ENCODE measurements at places on chromosomes 4 and X.

GRCh38 chr4:60019180-60019579 is 1180.9 kb upstream of the ADGRL3 start:
- DNase-seq: no peak

DNA sequence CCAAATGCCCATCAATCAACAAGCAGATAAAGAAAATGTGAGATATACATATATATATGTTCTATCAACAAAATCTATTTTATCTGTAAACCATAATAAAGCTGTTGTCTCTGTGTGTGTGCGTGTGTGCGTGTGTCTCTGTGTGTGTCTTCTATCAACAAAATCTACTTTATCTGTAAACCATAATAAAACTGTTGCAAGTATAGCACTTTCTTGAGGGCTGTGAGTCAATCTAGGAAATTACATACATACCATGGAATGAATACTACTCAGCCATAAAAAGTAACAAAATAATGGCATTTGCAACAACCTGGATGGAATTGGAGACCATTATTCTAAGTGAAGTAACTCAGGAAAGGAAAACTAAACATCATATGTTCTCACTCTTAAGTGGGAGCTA is 12.5 kb upstream of the PLK4 start:
- DNase-seq: no peak

DNA sequence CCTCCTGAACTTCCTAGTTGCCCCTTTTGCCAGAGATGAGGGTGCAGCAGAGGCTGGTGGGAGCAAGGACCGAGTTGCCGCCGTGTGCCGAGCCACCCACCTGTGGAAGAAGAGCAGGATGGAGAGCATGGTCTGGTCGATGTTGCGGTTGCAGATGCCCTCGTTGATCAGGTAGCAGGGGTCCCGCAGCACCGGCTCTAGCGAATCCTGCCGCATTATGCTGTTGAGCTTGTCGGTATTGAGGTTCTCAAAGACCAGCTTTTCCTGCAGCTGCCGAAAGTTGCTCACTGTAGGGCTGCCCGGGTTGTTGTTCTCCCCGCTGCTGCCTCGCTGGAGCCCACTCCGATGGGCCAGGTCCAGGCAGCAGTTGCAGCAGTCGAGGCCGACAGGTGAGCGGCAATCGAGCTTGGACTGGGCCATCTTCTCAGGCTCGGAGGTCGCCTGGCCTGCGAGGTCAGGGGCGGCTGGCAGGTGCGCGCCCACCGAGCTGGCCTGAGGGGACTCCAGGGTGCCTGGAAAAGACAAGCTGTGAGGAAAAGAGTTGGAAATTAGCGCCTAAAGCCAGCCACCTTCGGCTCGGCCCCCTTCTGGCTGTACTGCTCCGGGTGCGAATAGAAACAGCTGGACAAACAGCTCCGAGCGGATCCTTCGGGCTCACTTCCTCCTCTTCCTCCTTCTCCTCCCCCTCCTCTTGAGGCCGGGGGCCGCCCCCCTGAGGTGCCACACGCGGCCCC is 420 bp downstream of the TSC22D3 start:
- DNase-seq: no peak

- no peak for DNase-seq
Measured at GRCh38 chr4:143713955-143714625, 13.6 kb upstream of the FREM3 start.

DNA sequence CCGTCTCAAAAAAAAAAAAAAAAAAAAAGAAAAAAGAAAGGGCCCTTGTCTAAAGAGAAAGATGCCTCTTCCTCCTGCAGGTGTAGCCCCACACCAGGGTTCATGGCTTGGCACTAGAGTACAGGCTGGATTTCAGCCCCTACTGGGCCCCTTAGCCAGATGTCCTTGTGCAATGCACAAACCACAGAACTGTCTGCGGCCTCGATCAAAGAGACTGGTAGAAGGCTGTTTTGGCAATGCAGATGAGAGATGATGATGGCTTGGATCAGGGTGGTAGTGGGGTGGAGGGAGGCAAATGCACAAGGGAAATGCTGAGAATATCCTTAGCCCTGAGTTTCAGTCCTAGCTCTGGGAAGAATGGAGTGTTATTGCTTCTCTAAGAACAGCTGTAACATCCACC is 26.5 kb upstream of the TSR2 start:
- DNase-seq: no peak

DNA sequence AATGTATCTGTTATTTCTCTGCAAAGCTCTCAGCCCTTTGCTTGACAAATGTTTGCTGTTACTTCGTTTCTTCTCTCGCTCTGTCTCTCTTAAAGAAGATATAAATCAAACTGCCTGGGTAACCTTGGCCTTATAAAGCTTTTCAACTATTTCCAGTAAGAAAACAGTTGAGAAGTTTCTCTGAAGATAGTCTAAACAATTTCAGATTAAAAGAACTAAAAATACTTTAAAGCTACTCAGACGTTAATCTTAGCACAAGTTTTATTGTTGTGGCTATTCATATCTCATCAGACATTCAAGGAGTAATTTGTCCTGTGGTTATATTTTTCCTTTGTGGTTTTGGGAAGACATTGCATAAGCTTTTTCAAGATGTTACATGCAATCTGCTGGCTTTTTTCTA is 22.6 kb downstream of the HOPX start:
- DNase-seq: no peak

GRCh38 chr4:128371001-128371777 is 83.6 kb upstream of the PGRMC2 start:
- DNase-seq: no peak

DNA sequence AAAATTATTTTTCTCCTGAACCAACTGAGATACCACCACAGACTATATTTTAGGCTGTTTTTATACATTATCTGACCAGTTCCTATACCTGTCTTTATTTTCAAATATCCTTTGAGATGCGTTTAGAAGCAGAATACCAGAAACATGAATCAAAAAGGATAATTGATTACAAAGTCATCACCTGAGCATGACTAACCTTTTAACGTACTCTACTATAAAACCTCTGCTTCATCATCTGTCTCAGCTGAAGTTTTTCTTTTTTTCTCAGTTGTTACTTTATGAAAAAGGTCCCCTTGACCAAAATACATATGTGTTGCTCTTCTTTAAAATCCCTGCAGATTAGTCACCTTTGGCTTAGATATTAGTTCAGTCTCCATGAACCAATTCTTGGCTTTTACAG is 109.8 kb downstream of the AMMECR1 start:
- no peak for DNase-seq

DNA sequence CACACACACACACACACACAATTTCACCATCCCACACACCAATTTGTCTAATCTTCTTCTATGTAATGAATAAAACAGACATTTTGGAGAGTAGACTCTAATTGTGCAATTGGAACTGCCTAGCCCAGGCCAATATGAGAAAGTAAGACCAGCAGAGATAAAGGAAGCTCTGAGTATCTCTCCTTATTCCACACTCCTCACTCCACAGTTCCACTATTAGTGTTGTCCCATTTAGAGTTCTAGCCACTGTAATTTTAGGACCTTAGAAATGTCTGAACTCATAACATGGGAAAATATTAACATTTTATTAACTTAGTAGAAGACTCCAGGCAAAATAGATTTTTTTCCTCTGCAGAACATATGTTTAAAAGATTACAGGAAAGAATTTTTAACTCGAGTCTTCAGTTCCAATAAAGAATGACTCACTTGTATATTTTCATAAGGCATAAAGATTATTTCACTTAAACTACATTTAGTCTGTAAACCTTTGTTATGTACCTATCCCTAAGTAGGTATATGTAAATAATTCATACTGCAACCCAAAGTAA is 297.6 kb upstream of the INTU start:
- DNase-seq: no peak

DNA sequence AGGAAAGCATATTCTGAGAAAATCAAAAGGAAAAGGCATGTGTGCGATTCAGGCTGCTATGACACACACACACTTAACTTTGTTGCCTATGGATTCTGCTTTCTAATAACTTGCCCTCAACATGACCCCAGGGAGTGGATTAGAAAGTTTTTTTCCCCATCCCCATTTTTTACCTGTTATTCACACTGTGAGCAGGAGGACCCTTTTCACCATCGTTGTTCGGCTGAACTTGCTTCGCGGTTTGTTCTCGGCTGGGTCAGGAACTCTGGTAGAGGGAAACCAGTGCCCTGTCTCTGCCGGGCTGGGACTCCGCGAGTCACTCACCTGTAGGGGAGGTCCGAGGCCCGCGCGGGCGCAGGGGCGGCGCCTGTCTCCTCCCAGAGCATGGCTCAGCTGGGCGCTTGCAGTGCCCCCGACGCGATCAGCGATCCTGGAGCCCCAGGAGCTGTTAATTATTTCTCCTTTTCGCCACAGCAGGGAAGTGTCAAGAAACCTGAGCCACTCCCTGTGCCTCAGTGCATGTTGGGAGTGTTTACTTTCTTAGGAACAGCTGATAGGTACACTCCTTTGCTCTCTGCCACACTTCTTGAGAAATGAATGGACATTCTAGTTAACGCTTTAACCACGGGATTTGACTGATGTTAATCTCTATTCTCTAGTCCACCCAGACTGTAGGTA is at the start of gene RASSF6:
Gene RASSF6, minus strand, starts transcription at position 322 of the 678 bp plus-strand sequence. CDS start 8,641 bp downstream, outside the sequence.
- DNase-seq: no peak

GRCh38 chr4:74317616-74318246 is 9.5 kb downstream of the EPGN start:
- DNase-seq: peak; percentile 28

DNA sequence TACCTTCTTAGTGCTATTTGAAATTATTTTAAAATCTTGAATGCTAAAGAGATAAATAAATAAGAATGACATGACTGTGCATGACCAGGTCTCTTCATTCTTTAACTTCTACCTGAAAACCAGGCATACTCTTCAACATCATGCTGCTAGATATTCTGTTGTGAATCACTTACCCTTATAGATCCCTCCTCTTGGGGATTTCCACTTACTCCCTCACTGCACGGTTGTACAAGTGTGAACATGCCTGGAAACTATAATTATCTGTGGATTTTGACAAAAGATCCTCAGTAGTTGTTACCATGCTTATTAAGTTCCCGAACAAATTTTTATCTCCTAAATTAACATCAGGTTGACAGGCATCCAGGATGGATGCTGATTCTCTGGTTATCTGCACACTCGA is 54.3 kb downstream of the ADGRL3 start:
- DNase-seq: no peak

DNA sequence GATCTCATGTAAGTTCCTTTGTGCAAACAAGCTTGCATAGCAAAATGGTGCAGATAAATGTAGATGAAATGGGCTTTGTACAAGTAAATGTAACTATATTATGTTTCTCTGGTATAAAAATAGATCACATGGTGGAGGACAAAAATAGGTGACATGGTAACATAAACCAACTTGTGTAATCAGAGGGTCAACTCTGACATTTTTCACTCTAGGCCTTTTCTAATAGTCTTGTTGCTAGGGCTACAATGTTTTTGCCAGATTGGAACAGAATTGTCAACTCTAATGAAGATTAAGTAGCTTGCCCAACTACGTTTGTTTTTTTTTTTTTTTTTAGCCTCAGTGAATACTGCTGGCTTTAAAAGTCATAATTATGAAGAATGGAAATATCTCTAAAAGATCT is 11.5 kb downstream of the MAD2L1 start:
- DNase-seq: no peak

GRCh38 chr4:110371016-110371770 is 104.8 kb upstream of the ENPEP start:
- DNase-seq: no peak

DNA sequence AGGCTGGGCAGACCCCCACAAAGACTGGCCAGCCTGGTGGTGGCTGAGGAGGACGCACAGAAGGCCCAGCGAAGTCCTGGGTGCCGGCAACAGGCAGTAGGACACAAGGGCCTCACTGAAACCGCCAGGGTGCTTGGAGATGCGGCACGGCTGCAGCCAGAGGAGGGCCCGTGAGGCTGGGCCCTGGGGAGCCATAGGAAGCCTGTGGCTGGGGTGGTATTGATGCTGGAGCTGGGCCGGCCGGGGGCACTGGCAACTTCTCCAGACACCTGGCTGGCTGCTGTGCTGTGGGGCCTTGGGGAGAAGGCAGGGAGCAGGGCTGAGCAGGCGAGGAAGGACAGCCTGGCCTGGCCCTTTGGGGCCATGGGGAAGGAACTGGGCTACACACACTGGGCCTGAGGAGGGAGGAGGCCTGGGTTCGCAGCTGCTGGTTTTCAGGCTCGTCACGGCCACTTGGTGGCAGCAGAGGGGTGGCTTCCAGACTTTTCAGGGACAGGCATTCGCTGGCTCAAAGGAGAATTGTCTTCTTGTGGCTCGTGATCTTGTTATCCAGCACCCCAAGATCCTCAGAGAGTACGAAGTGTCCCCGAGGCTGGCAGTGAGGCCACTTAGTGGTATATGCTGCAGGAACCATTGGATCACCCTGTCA is 37.2 kb downstream of the ATP2B3 start:
- DNase-seq: peak; percentile 14

GRCh38 chrX:151789179-151789800 is 54.7 kb downstream of the CNGA2 start:
- DNase-seq: peak; percentile 73

DNA sequence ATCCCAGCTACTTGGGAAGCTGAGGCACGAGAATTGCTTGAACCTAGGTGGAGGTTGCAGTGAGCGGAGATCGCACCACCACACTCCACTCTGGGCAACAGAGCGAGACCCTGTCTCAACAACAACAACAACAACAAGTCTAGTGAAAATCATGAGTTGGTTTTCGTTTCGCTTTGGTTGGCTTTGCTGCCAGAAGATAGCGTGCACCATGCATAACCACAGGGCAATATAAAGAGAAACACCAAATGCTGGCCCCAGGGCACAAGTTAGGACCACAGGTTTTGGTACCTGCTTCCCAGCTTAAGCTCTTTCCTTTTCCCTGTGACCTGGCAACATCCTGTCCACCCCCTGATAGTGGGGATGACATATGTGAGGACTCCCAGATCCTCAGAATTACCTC is 21.5 kb upstream of the HMGB3 start:
- DNase-seq: no peak

- DNase-seq: no peak
Measured at GRCh38 chr4:107818301-107818910, 6.3 kb upstream of the SGMS2 start.

DNA sequence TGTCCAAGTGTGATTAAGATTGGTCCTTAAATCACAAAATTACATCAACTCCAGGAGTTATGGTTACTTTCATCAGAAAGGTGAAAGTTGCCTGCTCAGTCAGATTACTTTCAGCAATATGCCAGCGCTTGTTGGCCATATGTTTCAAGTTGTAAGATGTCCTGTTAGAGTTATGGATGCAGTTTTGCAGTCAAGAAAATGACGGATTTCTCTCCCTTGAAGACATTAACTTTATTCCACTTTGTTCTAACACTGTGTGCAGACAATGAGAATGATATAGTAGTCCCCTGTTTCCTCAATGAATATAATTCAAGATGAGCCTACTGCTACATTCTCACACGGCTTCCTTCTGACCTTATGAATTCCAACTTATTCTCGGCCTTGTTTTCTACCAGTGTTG is 295.0 kb upstream of the ADGRL3 start:
- DNase-seq: no peak

- DNase-seq: no peak
Measured at GRCh38 chrX:41621222-41621723, 67.5 kb upstream of the GPR34 start.

DNA sequence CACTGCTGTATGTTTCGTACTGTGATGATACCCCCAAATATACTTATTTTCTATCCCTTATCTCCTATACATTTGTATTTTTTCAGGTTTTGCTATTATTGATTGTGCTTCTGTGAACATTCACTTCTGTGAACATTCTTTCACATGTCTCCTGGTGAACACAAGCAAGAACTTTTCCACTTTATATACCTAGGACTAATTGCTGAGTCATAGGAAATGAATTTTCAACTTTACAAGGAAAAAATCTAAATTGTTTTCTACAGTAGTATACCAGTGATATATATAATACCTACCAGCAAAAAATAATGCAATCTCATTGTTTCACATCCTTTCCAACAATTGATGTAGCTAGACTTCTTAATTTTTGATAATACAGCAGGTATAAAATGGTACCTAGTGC is 139.5 kb upstream of the MAGEB18 start:
- no peak for DNase-seq

- DNase-seq: no peak
Measured at GRCh38 chrX:4240541-4241194, 527.2 kb upstream of the PRKX start.
